ENCODE measurements at places on chromosomes 5 and 9. TPM values are rescaled to one million over a fixed set of nuclear protein-coding genes. Genes with fewer than 3 reads are reported as not detected.

- DNase-seq: no peak
Measured at GRCh38 chr9:112532427-112532826, 45.8 kb downstream of the KIAA1958 start.

GRCh38 chr5:71632168-71632567 is 45.0 kb downstream of the MCCC2 start:
- DNase-seq: no peak

DNA sequence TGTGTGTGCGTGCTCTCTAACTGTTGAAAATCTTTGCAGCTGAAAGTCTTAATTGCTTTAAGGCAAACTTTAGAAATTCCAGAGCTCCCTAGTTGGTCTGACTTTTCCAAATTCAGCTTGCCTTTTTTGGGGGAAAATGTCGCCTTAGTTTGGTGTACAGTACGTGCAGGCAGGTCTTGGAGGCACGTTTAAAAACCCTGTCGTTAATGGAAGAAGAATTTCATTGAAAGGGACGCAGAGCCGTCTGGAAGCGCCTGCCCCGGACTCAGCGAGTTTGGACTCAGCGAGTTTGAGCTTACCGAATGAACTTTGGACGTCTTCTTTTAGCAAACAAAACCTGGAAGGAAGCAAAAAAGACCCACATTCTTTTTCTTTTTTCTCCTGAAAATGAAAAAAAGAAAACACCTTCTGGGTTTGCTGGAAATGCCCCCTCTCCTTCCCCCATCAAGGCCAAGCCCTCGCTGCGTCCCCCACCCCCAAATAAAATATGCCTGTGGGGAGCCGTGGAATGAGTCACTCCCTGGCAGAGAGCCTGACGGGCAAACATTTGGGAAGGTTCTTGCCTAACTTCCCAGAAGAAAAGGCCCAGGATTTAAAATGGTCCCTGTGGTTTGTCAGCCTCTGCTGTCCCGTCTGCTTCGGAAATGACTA is 1.5 kb downstream of the NEK6 start:
- peak; percentile 91 for DNase-seq

CCNO gene
- 0.07 TPM for total RNA-seq

All from HepG2 (cell line).